ENCODE measurements at places on chromosomes 5 and 9. TPM values are rescaled to one million over a fixed set of nuclear protein-coding genes. Genes with fewer than 3 reads are reported as not detected.

GRCh38 chr9:122912964-122913673, at the start of gene ZBTB6:
ZBTB6 (minus strand) TSS chr9:122913323; CDS start chr9:122912072, 1,251 bp downstream.
- DNase-seq: peak; percentile 88

GRCh38 chr5:150670948-150671310, 9.9 kb downstream of the MYOZ3 start:
- no peak for DNase-seq

- DNase-seq: no peak
Measured at GRCh38 chr5:135240781-135241360, 158.2 kb downstream of the MACROH2A1 start.

DNA sequence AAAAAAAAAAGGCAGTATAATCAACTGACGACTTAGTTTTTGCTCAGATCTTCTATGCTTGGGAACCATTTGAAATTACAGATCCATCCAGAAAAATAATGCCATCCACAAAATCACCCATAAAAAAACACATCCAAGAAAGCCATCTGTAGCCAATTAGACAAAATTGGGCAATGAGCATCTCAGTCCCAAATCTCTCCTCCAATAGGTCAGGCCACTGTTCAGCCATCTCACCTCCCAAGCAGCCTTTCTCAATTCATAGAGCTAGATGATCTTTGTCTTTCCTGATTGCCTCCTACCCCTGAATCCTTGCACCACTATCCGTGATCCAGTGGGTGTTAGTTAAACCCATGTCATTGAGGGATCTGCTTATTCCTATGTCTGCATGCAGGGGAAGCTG, 139.6 kb downstream of the SCAMP1 start:
- DNase-seq: no peak

DNA sequence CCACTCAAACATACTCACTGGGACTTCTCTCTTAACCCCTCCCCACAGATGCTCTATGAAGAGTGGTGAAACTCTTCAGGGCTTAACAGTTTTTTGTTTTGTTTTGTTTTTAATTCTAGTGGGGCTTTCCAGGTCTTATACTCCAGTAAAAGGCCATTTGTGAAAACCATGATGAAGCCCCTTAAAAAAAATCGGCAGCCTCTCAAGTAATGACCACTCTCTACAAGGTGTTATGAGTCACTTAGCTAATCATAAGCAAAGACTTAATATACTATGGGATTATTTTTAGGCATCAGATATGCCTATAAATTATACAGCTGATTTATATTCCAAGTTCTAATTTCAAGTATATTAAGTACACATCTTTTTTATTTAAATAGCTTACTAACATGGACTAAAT, 607.9 kb downstream of the RAB3C start:
- no peak for DNase-seq

DNA sequence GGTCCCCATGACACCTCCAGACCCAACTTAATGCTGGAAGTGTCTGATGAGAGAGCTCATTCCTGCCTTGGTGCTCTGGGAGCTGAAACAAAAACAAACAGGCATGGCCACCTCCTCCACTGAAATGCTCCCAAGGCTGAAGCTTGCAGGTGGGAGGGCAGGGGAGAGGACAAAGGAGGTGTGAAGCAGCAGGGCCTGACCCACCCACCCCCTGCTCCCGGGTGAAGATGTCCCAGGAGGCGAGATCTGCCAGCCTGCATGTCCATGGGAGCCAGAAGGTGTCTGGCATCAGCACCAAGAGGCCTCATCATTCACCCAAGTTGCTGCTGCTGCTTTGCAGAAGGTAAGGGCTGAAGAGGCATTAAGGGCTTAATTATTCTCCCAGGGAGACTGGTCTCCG, 4.2 kb upstream of the CCIN start:
- DNase-seq: no peak

DNA sequence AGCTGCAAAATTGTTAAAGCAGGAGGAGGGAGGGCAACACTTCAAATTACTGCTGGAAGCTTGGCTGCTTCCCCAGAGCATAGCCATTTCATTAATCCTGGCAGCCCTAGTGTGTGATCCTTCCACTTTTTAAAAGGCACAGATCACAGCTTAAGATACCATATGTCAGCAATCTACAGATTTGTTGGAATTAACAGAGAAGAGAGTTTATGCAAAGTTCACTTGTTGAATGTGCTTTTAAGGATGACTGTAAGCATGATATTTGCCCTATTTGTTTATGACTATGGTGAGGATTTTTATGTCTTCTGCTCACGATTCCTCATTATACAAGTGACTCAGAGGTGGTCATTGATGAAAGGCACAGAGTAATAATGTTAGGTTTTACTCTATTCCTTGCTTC, 156.0 kb upstream of the CDKN2B start:
- DNase-seq: peak; percentile 60

GRCh38 chr9:132114102-132114707, 34.5 kb upstream of the MED27 start:
- peak; percentile 57 for DNase-seq

DNA sequence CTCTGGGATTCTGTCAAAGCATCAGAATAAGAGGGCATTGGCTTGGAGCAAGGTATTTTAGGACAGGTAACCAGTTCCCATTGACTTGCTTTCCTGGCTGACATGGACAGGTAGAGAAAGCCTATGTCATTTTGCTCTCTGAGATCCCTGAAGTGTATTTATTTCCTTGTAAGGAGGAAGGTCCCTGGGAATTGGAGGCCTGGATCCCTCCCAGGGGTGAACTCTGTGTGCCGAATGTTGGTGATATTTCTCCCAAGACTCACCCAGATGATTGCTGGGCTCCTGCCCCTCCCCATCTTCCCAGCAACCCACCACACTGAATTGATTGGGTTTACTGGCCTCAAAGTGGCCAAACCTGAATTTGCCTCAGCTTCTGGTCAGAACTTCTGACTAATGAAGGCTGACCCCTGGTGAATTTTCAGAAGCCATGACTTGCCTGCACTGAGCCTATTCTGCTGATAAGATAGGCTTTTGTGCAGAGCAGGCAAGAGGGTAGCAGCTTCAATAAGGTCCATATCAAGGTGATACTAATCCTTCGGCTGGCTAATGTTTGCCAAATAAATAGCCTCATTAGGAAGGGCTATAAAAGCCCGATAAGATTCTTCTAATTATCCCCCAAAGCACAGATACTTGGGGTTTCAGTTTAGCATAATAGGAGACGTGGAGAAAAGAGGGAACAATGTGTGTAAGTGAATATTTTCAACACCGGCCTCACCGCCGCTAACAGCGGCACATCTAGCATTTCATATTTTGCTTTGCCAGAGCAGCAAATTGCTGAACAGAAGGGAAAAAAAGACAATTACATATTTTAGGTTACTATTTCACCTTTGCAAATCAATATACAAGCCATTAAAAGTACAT, 152.9 kb upstream of the PITX1 start:
- DNase-seq: no peak

GRCh38 chr9:134935056-134935640, 17.4 kb upstream of the FCN1 start:
- DNase-seq: no peak

DNA sequence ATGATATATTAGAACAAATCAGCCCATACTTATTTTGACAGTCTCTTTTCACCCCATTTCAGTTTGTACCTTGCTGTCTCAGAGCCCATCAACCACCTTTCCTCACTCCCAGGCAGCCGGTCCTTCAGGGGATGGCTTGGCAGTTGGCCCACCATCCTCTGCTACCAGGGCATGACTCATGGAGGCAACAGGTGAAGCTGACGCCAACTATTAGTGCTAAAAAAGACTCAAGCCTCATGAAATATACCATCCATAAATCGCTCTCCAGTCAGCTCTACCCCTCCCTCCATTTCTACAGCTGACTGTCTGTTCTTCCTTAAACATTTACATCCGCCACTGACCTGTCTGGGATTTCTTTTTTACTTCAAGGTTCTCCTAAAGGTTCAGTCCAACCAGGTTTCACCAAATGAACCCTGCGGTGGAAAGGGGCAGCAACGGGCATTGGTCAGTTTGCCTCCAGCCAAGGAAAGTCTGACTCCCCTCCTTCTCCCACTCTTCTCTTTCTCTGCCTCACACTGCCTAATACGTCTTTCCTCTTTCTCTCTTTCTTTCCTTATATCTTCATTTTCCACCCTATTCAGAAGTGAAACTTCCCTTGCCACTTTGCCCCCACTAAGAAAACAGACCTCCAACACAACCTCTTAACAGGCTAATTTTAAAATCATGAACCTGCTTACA, 439.1 kb downstream of the RAB3C start:
- DNase-seq: no peak

GRCh38 chr9:112403614-112404201, 23.8 kb downstream of the HSDL2 start:
- DNase-seq: no peak

DNA sequence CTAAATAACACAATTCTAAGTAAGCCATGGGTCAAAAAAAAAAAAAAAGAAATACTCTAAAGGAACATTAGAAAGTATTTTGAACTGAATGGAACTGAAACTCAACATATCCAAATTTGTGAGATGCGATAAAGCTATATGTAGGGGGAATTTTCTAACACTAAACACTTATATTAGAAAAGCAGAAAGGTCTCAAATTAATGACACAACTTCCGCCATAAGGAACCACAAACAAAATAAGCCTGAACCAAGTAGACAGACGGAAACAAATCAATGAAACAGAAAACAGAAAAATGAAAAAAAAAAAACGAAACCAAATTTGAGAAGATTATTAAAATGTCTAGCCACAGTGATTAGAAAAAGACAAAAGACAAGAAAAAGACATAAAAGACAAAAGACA, 39.9 kb downstream of the ADAMTS6 start:
- DNase-seq: no peak

GRCh38 chr5:139814704-139815280, 19.2 kb downstream of the PSD2 start:
- DNase-seq: no peak

ADGRD2 gene
- total RNA-seq: not detected

SIT1 gene
- total RNA-seq: not detected

KIF4B gene
- under 0.01 TPM for total RNA-seq
